Psoas muscle (tissue), 8 donors: ENCODE measurements at places on chromosomes 11 and 22. TPM values are rescaled to one million over a fixed set of nuclear protein-coding genes. Genes with fewer than 3 reads are reported as not detected.

The PLEKHB1 gene
- 13.7 TPM for total RNA-seq

The UPK3A gene
- total RNA-seq, result 3.9 TPM

DNA sequence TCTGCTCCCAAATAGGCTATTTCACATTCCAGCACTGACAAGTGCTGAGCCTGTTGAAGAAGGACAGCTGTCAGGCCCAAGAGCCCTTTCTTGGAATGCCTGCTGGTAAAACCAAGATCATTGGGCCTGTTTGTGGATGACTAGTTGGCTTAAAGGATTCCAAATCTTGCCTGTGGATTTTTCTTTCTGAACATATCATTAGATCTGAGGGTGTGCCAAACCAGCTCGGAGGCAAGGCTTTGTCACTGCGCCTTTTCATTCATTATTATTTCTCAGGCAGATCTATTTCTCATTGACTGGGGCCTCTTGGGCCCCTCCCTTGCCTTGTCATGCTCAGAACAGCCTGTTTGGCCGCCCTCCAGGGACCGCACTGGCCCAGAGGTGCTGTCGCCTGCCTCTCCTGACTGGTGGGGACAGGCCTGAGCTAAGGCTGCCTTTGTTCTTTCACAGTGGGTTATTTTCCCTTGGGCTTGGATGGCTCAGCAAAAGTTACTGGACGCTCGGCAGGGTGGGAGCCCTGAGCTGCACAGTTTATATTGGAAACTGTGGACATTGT lies 222.7 kb upstream of the SESN3 start:
- no peak for DNase-seq

- DNase-seq, result no peak
Measured at GRCh38 chr22:43514476-43515157, 102.8 kb downstream of the MPPED1 start.

The ALDH3B2 gene
- not detected for total RNA-seq

DNA sequence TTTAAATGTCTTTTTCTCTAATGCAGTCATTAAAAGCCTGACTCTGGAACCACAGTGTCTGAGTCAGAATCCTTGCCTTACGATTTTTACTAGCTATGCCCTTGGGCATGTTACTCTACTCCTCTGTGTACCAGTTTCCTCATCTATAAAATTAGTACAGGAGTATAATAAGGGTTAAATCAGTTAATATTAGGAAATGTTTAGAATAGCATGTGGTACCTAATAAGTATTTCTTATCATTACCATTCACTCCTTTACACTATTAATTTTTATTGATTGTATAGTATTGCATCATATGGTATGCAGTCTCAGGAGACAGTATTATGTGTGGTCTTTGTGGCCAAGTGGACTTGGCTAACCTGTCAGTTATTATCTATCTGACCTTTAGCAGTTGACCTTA lies 68.2 kb downstream of the METTL15 start:
- DNase-seq, result no peak

GRCh38 chr11:1511937-1512496 lies 25.4 kb upstream of the MOB2 start:
- DNase-seq, result no peak

The WNT11 gene
- total RNA-seq, result 8.8 TPM

- DNase-seq, result no peak
Measured at GRCh38 chr22:23404689-23405365, 175.3 kb downstream of the IGLL1 start.

DNA sequence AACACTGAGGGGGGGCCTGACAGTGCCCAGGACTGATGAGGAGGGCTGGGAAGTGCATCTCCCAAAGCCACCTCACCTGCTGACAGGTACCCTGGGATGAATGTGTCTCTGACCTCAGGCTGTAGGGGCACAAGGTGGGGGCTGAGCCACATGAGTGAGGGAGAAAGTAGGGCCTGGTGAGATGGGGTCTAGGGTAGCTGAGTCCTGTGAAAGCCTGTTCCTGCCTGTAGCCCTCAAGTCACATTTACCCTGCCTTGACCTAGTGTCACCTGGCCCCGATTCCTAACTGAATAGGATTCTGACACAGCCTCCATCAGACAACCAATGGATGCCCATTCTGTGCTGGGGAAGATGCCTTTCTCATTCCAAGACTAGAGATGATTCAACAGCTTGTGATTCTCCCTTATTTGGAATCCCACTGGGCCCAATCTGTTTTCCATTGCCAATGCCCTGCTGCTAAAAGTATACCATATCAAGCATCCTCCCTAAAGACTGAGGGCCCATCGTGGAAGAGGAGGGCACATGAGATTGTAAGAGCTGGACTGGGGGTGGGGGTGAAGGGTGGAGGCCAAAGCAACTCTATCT lies 11.1 kb upstream of the RFPL1 start:
- no peak for DNase-seq

GRCh38 chr22:26435327-26436093 lies 6.5 kb downstream of the ASPHD2 start:
- DNase-seq, result no peak

The ARHGAP8 gene
- total RNA-seq, result not detected
